ENCODE measurements at places on chromosomes 5 and 9.

- DNase-seq: no peak
Observed at GRCh38 chr5:72251386-72251785, 68.7 kb downstream of the MRPS27 start.

DNA sequence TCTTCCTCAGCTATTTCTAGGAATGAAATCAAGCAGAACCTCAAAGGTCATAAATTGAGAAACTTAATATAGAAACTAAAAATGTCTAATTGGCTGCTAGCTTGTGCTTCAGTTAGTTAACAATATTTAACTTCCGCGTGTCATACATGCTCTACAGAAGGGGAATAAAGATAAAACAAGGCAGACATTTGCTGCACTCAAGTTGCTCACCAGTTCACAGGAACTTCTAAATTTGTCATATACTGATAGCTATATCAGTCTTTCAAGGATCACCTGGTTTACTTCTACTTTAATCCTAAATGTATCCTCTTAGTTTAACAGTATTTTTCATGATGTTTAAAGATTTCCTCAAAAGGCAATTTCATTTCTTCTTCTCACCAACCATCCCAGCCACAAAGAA lies 8.4 kb downstream of the CCNH start:
- DNase-seq: no peak

DNA sequence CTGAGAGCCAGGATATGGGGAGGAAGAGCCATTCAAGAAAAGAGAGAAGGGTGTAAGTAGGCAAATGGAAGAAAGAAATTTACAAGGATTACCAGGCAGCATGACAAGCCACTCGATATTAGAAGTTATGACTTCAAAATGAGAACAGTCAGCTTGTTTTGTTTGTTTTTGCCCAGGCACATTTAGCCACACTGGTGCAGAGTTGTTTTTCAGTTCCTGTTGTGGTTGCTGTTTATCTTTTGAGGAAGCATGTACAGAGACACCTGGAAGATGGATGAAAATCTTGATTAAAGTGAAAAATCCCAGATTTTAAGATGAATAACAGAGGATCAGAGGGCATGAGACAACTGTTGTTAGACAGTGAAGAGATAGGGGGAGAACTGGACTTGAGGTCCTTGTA lies 199.1 kb downstream of the MTRR start:
- no peak for DNase-seq

- DNase-seq: no peak
Observed at GRCh38 chr9:133943036-133943780, 48.9 kb downstream of the VAV2 start.

- DNase-seq: no peak
Observed at GRCh38 chr9:125189011-125189360, 617 bp downstream of the PPP6C start.

DNA sequence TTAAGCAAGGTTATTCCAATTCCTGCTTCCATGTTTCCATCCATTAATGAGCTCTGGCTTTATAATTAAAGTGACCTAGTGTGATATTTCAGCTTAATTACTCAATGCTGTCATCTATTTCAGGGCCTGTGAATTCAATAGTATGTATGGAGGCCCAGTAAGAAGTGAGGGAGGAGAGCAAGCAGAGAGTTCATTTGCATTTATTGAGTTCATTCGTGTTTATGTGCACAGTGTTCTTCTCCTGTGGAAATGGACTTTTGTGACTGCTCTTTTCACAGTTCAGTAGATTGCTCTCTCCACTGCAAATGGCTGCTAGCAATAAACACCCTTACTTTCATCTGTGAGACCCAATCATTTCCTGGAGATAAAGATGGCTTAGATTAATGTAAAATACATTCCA lies 130.9 kb downstream of the CEMIP2 start:
- no peak for DNase-seq

DNA sequence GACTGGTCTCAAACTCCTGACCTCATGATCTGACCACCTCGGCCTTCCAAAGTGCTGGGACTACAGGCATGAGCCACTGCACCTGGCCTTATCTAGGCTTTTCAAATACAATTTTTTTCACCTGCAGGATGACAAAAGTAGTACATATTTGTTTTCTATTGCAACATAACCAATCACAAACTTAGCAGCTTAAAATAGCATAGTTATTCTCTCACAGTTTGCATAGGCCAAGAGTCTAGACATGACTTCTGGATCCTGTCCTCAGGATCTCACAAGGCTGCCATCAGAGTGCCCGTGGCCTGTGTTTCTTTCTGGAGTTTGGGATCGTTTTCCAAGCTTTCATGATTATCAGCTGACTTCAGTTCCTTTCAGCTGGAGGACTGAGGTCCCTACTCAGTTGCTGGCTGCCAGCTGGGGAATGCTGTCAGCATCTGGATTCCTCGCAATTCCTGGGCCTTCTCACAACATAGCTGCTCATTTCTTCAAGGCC lies 348.9 kb downstream of the ARHGEF28 start:
- no peak for DNase-seq

- DNase-seq: no peak
Observed at GRCh38 chr5:73815631-73816030, 189.6 kb downstream of the ARHGEF28 start.

DNA sequence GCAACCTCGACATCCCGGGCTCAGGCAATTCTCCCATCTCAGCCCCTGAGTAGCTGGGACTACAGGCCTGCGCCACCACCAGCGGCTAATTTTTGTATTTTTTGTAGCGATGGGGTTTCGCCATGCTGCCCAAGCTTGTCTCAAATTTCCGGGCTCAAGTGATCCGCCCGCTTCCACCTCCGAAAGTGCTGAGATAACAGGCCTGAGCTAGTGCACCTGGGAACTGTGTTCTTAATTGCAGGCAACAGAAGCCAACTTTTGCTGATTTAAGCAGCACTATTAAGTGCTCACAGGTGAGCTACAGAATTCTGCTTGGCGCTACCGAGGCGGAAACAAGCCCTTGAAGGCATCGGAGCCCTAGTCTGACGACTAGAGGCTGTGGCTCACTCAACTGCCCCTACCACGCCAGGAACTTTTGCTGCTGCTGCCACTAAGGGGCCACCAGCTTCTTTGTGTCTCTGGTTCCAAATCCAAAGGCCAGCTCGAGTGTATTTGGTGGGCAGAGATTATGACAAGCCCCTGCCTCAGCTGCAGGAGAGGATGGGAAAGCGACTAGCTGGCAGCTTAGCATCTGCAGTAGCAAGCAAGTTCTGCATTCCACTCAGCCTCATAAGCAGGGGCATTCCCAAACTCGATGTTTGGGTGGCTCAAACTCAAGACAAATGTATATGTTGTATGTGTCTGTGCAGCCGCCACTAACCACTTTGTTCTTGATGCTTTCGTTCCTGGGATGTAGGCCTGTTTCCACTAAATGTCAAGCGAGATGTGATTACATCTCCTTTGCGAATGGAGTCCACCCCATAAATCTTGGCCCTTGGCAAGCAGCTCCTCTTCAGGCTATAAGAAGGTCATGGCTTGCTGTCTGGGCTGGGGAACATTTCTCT lies 10.6 kb upstream of the HMCN2 start:
- DNase-seq: no peak

DNA sequence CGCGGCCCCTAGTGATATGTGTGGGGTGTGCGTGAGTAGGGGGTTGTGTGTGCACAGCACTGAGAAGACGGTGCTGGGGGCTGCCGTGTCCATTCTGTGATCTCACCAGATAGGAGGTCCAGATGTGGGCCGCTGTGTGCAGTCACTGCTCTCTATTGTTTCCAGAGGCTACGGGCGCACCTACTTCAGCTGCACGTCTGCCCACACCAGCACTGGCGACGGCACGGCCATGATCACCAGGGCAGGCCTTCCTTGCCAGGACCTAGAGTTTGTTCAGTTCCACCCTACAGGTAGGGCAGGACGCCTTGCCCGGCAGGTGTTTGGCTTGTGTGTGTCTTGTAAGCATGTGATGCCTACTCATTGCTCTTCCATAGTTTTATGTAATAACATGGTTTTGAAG lies 12.6 kb downstream of the SDHA start:
- DNase-seq: no peak

DNA sequence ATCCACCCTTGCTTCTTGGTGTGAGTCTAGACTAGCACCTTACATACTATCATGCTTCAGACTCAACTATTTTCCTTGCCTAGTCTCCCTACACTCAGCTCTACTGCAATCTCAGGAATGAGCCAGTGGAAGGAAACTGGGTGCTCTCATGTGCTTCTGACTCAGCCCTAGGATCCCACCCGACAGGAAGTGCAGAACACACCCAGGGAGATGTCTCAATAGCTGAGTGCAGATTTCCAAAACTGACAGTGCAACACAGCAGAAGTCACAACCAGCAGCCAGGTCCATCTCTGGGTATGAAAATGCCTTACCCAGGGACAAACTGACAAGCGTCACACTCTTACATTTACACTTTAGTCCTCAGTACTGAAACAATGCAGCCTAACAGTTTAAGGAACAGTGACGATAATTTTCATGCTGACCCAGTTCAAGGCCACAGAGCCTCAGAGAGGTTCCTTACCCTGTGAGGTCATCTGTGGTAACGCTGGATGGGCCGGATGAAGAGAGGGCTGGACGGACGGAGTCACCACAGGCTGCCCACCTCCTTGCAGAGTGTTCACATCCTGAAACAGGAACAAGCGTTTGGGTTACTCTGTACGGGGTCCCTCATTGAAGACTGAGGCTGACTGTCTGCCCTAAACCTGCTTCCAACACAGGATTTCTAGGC lies 33.0 kb downstream of the FKBP15 start:
- DNase-seq: no peak

DNA sequence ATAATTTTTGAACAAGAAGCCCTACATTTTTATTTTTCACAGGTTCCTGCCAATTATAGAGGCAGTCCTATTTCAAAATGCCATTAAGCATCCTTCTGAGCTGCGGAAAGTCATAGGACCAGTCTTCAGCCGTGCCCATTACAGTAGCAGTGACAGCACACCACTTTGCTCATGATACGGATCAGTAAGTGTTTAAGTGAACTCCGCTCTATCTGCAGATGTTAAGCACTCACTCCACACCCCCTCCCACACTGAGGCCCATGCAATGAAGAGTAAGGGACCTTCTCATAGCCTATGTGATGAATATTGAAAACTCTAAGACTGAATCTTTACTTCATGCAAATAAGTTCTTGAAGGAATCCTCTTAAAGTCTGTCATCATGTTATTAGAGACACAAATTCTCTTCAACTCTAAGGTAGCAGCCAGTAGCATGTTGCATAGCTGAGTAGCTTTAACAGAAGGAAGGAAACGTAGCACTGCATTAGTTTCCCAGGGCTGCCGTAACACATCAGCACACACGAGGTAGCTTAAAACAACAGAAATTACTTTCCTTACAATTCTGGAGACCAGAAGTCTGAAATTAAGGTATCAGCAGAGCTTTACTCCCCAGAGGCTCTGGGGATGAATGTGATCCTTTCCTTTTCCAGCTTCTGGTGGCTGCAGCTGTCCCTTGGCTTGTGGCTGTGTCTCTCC lies 20.3 kb upstream of the TAF11L2 start:
- no peak for DNase-seq
